ENCODE measurements at places on chromosomes 2 and 18.

DNA sequence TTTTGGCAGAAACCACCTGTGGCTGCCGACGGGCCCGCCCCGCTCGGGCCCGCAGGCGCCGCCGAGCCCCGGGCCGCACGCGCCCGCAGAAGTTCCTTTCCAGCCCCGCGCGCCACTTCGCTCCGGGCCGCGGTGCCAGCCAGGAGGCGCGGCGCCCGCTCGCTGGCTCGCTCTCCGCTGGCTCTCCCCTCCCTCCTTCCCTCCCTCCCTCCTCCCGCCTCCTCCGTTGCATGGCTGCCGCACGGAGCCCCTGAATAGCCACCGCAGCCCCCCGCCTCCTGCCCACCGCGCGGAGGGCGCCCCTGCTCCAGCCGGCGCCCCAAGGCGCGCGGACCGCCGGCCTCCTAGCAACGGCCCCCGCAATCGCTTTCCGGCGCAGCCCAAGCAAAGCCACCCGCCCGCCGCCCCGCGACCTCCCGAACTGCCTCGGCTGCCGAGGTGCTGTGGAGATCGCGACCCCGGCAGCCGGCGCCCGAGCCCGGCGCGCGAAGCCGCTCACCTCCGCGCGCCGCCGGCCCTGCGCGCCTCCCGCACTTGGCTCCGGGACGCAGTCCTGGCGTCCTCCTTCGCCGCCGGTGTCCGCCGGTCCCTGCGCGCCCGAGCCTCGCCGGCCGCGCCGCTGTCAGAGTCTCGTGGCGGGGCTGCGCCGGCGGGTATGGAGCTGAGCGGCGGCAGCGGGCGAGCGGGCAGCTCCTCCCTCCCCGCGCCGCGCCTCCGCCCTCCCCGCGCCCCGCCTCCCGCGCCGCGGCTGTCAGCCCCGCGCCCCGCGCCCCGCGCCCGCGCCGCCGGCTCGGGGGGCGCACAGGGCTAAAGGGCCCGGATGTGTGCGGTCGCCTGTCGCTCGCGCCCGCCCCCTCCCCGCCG lies at the start of gene ZBTB7C:
TSS of gene ZBTB7C (minus strand) at position 657 of the 864 bp plus-strand sequence.
- no peak for DNase-seq

- no peak for DNase-seq
Observed at GRCh38 chr2:179069685-179070084, 19.7 kb upstream of the CCDC141 start.

GRCh38 chr18:32271672-32272208 lies 81.9 kb downstream of the MEP1B start:
- DNase-seq: peak; percentile 34

DNA sequence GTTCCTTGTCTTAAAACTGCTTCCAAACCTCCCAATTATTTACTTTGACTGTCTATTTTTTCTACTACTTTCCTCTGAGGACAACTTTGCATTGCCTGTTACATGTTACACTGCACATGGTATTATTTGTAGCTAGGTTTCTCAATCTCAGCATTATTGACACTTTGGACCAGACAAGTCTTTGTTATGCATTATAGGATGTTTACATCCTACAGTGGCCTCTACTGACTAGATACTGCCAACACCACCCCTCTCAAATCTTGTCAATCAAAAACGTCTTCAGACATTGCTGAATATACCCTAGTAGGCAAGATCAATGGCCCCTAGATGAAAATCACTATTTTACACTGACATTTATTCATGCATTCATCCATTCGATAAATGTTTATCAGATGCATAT lies 129.6 kb upstream of the DNAJC10 start:
- DNase-seq: no peak

DNA sequence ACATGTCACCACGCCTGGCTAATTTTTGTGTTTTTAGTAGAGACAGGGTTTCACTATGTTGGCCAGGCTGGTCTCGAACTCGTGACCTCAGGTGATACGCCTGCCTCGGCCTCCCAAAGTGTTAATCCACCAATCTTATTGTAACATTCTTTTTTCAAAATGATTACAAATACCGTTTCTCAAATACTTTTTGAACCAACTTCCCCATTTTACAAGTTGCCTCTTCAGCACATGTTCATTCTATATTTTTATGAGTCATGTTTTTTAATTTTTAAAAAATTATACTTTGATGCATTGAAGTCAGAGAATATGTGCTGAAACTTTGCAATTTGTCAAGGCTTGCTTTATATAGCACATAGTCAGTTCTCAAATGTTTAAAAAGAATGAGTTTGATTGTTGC lies 58.2 kb downstream of the QPCT start:
- DNase-seq: no peak

All from kidney glomerular epithelial cell (primary cell).